Hematopoietic multipotent progenitor cell treated with erythropoietin and hydrocortisone succinate and interleukin-3 and kit ligand, for 15 days (in vitro differentiated cells): ENCODE measurements at places on chromosomes 5 and 9.

- no peak for DNase-seq
Measured at GRCh38 chr9:2378266-2378665, 243.3 kb upstream of the VLDLR start.

- DNase-seq, result no peak
Measured at GRCh38 chr5:78260771-78261170, 33.7 kb downstream of the AP3B1 start.

- DNase-seq, result no peak
Measured at GRCh38 chr5:14915291-14915952, 43.8 kb upstream of the ANKH start.

DNA sequence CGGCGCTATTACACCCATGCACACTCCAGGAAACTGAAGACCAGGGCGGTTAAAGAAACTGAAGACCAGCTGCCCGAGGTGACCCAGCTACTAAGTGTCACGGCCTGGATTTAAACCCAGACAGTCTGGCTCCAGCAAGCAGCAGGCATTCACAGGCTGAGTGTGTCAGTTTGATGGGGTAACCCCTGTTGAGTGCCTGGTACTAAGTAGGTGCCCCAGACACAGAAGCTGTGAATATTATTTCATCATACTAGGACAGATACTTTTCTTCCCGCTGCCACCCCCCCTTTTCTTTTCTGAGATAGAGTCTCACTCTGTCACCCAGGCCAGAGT, 7.3 kb downstream of the ENG start:
- DNase-seq, result no peak

- no peak for DNase-seq
Measured at GRCh38 chr9:119761812-119762211, 392.6 kb upstream of the BRINP1 start.

DNA sequence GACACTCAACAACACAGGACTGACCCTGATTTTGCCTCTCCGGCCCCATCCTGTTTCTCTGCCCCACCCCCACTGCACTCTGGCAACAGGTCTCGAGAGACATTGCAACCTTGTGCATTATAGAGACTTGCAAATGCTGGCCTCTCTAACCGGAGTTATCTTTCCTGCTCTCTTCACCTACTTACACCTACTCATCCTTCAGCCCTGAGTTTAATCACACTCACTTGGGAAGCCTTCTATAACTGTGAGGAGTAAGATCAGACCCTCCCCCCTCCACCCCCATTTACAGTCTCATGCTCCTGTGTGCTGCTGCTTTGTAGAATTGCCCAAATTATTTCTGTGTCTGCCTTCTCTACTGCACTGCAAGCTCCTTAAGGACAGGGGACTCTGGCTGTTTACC, 42.8 kb downstream of the WWC1 start:
- DNase-seq, result no peak

GRCh38 chr9:78212868-78213267, 23.0 kb upstream of the CEP78 start:
- no peak for DNase-seq

DNA sequence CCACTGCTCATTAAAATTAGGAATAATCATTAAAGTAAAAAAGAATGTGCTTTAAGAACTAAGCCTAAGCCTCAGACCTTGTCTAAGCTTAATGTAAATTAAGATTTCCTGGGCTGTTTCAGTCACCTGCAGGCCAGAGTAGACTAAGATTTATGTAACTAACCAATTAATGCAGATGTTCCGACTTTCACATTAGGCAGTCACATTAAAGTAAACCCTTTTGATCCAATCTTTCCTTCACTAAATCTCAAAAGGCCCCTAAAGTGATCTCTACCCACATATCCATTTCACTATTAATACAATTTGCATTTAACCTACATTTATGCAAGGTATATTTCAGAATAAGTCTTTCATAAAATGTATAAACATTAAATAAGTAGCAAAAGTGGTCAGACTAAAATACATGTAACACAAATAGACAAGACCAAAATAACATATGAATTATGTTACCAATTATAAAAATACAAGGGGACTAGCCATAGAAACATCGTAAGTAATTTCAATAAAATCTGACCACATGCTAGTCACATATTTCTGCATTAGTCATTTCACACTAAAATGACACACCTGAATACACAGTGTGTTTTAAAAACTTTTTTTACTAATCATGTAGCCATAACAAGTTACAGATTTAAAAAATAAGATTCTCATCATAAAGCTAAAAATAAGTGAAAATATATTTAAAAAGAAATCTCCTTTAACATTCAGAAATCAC, 7.7 kb downstream of the NR3C1 start:
- DNase-seq, result no peak

DNA sequence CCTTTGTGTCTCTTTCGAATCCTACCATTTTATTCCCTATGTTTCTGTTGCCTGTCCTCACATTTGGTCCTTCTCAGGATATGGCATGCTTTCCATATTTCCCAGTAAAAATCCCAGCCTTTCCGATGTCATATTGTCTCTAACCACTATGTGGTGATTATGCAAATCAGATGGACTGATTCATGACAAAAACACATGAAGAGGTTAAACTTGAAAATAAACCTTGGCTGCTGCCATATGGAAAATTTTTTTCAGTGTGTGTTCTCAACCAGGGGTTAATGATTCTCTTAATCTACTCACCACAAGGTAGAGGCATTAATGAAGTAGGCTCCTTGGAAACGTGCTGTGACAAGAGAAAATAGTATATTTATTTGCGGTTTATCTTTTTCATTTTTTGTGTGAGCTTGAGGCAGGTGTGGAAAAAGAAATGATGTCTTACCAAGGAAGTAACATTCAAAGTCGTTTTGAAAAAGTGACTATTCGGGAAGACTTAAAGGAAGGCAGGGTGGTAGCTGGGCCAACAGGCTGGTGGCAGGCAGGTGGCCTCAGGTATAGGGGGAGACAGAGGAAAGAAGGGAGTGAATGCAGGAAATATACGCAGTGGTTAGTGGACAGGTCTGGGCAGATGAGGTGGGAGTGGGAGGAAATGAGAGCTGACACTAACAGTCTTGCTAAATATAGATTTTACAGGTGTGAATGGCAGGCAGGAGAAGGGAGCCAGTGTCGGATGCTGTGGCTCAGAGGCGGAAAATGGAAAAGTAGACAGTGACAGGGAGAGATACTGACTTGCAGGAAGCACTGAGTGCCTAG, 46.2 kb downstream of the DMRT2 start:
- DNase-seq, result no peak

DNA sequence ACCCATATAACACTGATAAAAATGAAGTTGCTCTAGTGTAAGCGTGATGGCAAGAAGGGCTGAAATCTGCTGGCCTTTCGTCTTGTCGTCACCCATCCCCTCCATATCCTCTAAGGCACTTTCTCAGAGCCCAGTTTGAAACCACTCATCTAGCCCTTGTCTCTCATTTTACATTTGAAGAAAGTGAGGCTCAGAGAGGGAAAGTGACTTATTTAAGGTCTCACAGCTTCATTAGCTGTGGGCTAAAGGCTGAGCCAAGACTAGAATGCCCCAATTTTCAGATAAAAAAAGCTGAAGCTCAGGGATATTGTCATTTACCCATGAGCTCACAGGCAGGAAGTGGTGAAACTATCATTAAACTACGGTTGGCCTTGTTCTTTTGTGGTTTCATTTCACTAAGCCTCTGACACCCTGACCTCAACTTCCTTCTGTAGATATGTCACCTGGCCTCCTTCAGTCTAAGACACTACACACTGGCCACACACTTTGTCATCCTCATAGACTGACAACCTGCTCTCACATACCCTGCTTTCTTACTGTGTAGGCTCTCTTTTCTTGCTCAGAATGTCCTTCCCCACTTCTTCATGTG, 176.7 kb upstream of the DMAC1 start:
- no peak for DNase-seq

DNA sequence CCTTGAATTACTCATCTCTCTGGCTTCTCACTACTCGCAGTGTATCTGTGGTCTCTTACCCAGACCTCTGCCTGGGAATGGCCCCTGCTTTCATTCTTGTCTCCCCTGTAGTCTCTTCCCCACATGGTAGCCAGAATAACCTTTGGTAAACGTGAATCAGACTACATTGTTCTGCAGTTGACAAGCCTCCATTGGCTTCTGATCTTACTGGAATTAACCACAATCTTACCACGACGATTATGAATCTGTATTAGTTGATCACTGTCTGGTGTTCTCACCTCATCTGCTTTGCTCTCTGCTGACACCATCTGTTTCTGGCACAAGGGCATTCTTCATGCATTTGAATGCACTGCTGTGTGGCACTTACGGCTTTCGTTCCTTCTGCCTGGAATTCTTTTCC, 781.2 kb downstream of the MTRR start:
- no peak for DNase-seq

- DNase-seq, result no peak
Measured at GRCh38 chr9:4585135-4585534, 77.0 kb upstream of the PLPP6 start.
